Activated B cell treated with CpG ODN at 0.5 μM for 24 hours (primary cell): ENCODE measurements at places on chromosomes 2 and 18.

DNA sequence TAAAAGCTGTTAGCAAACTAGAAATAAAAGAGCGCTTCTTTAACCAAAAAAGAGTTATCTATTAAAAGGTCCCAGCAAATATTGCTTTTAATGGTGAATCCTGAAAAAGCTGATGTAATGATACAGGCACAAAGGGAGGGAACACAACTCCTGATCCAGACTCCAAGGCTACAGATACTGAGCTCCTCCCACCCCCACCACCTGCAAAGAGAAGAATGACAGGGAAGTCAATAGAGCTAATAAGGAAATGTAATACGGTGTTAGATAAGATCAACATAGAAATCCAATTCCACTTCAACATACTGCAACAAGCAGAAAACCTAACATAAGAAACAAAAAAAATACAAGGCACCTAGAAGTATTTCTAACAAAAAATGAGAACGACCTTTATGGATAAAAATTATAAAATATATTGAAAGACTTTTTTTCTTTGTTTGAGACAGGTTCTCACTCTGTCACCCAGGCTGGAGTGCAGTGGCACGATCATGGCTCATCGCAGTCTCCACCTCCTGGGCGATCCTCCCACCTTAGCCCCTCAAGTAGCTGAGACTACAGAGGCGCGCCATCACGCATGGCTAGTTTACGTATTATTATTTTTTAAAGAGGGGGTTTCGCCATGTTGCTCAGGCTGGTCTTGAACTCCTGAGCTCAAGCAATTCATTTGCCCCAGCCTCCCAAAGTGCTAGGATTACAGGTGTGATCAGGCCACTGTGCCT is 192.2 kb downstream of the HDAC4 start:
- DNase-seq, result no peak

DNA sequence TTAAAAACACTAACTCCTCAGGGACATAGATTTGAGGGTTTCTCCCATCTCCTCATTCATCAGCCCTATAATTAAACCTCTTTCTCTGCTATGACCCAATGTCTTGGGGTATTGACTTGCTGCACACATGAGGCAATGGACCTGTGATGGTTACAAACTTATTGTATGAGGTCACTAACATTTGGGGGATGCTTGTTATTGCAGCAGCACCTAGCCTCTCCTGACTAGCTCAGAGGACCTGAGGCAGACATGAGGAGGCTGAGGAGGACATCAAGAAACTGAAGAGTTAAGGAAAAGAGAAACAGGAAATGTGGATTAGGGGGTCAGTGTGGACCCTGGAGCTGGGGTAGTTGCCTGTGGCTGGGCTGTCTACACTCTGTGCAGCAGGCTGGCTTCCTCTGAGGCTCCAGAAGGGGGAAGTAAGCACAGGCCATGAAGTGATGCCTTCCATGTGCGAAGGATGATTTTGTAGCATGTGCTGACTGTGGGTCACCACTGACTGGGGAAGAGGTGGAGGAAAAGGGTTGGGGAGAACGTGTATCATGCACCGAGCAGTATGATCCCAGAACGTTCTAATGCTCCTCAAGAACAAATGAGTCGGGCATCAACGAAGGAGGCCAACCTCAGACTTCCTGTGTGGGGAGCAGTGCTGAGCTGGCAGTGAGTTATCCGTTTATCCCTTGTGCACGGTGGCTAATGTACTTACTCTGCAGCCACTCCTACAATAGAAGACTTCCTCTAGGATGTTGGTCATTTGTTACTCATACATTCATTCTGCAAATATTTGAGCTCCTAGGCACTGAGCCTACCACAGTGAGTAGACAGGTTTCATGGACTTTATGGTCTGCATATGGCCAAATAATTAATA is 42.1 kb upstream of the RFX8 start:
- no peak for DNase-seq

GRCh38 chr2:19649142-19649541 is 252.6 kb downstream of the TTC32 start:
- DNase-seq, result no peak

DNA sequence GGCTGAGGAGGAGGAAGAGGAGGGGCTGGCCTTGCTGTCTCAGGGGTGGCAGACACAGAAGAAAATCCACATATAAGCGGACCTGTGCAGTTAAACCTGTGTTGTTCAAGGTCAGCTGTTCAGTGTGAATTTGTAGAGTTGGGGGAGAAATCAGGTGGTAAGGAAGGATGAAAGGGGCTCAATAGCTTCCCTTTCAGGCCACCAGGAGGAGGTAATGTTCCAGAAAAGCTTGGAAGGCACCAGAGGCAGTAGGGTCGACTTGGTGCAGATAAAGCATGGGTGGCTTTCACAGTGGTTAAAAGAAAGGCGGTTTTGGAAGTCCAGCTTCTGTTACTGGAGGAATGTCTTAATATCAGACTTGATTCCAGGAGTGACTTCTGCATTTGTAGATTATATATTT is 167.4 kb downstream of the THSD7B start:
- DNase-seq, result no peak
